Neural crest cell (in vitro differentiated cells): ENCODE measurements at places on chromosomes 5 and 9.

DNA sequence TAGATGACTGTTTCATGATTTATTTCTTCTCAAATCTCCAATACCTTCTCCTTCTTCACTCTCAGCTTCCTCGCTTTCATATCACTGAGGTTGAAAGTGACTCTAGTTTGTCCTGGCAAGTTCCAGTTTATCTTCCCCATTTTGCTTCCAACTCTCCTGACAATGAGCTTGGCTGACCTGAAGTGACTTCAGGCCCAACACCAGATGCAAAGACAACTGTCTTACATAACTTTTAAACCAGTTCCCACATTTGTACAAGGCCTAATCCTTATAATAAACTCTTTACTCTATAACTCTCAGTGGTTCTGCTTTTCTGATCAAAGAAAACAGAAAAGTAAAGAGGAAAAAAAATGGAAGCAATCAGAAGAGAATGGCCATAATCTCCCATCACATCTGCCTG is 22.0 kb downstream of the GNG10 start:
- DNase-seq: no peak

- DNase-seq: no peak
These were observed 14.0 kb downstream of the MTRR start for GRCh38 chr5:7882926-7883325.

GRCh38 chr5:156329171-156329611 is 2.2 kb downstream of the SGCD start:
- no peak for DNase-seq

GRCh38 chr9:75666856-75667554 is 223.5 kb upstream of the PCSK5 start:
- no peak for DNase-seq

- DNase-seq: no peak
These were observed 66.6 kb upstream of the GARNL3 start for GRCh38 chr9:127197861-127198430.
